ENCODE measurements at places on chromosomes 11 and 22.

DNA sequence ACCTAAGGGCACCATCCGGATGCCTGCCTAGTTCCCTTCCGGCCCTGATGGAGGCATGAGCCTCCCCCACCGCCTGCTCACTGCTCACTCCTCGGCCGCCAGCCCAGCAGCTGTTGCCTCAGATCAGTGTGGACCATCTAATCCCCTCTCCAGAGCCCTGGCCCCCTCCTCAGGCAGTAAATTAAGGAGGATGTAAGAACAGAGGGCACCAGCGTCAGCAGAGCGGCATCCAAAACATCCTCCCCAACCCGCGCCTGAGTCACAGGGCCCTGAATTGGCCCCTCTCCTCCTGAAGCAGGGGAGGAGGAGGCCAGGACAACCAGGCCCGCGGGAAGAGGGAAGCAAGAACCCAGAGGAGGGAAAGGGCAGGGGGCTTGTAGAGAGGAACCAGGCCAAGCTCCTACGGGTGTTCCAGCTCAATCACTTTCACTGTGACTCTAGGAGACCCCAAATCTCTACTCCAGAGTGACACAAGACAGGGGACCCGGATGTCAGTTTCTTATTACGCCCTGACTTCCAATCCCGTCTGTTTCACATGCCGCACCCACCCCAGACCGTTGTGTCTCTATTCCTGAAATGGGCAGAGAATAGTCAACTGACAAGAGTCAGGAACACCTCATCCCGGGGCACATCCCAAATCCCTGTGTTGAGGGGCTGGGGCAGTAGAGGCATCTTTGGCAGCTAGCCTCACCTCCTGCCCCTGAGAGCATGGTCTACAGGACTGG lies 31.3 kb upstream of the MYOD1 start:
- no peak for DNase-seq
- H3K27me3 ChIP-seq = no peaks in the 10 kb centered on the region
- H3K27ac ChIP-seq = no peak overlapping the region
- H3K36me3 ChIP-seq = no peaks in the 10 kb centered on the region

DNA sequence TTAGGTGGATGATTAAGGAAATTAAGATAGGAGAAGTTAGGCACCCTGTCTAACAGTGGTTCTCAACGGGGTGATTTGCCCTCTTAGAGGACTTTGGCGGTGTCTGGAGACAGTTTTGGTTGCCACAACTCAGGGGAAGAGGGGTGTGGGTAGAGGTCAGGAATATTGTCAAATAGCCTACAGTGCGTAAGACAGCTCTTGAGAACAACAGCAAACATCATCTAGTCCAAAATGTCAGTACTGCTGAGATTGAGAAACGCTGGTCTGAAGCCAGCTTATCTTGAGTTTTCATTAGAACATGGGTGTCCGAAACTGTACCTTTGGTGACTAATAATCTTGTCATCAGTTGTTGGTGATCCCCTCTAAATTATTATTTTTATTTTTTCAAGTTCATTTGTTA lies 38.4 kb downstream of the CECR2 start:
- H3K4me1 ChIP-seq = peaks cover 3% of the 10 kb centered on the region
- H3K27me3 ChIP-seq = no peaks in the 10 kb centered on the region
- no peaks in the 10 kb centered on the region for H3K36me3 ChIP-seq
- no peak overlapping the region for H3K4me3 ChIP-seq

DNA sequence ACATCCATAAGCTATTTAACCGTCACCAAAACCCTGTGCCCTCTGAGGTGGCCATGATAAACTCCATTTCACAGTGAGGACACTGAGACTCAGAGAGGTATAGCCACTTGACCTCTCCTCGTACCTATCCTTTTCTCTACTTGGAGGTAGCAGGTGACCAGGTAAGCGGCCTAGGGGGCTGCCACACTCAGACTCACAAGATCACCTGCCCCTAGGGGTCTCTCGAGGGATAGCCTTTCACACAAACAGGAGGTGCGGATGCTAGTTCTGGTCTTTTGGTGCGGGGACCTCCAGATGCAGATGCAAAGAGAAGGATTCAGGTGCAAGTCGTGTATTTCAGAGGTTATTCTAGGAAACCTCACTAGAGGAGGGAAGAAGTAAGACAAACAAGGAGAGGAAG lies 14.6 kb downstream of the MS4A18 start:
- DNase-seq = no peak

- no peaks in the 10 kb centered on the region for H3K27me3 ChIP-seq
- no peak overlapping the region for H3K27ac ChIP-seq
- H3K36me3 ChIP-seq = no peaks in the 10 kb centered on the region
- H3K4me1 ChIP-seq = no peaks in the 10 kb centered on the region
- H3K4me3 ChIP-seq = no peak overlapping the region
- DNase-seq = no peak
These were observed 75.4 kb downstream of the GAB4 start for GRCh38 chr22:16932577-16932976.

- no peak for DNase-seq
- H3K27me3 ChIP-seq = no peaks in the 10 kb centered on the region
- H3K4me1 ChIP-seq = no peaks in the 10 kb centered on the region
- H3K36me3 ChIP-seq = no peaks in the 10 kb centered on the region
- H3K4me3 ChIP-seq = no peak overlapping the region
These were observed 36.1 kb upstream of the OR8B8 start for GRCh38 chr11:124481365-124482323.

DNA sequence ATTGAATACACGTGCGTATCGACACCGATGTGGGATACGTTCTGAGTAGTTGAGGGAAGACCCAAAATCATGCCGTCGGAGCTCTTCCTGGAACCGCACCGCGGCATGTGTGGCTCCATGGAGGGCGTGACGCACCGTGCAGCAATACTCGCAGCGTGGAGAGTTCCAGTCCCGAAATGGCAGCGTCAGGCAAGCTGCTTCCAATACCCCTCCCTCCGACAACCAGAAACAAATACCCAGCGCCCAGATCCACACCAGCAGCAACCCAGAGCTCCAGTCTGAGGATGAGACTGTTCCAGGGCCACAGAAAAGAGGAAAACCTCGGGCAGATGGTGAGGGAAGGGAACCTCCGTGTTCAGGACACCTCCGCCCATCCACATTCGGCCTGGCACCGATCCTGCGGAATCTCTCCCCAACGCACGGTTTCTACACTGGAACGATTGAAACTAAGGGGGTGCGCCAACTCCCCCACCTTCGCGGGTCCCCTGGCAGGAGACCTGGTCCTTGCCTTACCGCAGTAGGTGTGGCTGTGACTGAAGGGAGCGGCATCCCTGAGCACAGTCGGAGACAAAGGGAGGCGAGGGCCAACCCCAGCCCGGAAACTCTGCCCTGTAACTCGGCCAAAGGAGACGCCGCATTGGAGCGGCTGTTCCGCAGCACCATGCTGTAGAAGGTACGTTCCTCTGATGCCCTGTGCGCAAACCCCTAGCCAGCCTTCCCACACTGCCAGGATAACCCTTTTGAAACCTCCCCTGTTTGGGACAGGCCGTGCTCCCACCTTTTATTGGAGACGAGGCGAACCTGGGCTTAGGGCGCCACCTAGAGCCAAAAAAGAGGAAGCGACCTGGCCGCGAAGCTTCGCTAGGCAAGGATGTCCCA lies 28.2 kb downstream of the DBX1 start:
- no peak overlapping the region for H3K4me3 ChIP-seq
- H3K27me3 ChIP-seq = no peaks in the 10 kb centered on the region
- H3K36me3 ChIP-seq = no peaks in the 10 kb centered on the region
- no peak overlapping the region for H3K27ac ChIP-seq
- peak; percentile 51 for DNase-seq

DNA sequence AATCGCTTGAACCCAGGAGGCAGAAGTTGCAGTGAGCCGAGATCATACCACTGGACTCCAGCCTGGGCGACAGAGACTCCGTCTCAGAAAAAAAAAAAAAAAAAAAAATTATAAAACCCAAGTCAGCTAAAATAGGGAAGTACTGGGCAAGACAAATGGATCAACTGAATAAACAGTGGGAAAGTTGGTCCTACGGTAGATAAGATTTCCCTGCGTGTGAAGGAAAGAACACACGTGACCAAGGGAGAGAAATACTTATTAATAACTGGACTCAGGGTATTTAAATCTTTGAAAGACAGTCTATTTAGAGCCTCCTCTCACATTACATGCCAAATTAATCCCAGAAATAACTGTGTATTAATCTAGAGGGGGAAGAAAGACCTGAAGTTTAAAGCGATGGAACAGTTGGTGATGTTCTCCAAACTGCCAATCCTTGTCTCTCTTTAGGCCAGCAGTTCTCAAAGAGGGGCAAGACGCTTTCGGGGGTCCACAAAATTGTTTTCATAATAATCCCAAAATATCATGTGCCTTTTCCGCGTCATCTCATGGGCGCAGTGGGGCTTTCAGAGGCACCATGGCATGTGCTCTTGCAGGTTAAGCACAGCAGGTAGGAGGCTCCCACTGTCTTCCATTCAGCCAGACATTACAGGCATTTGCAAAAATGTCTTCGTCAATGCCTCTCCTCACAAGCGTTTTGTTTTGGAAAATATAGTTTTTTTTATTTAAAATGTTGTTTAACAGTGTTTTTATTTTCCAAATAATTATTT lies 6.6 kb downstream of the RTL6 start:
- H3K4me3 ChIP-seq = no peak overlapping the region
- H3K27ac ChIP-seq = no peak overlapping the region
- no peaks in the 10 kb centered on the region for H3K36me3 ChIP-seq

DNA sequence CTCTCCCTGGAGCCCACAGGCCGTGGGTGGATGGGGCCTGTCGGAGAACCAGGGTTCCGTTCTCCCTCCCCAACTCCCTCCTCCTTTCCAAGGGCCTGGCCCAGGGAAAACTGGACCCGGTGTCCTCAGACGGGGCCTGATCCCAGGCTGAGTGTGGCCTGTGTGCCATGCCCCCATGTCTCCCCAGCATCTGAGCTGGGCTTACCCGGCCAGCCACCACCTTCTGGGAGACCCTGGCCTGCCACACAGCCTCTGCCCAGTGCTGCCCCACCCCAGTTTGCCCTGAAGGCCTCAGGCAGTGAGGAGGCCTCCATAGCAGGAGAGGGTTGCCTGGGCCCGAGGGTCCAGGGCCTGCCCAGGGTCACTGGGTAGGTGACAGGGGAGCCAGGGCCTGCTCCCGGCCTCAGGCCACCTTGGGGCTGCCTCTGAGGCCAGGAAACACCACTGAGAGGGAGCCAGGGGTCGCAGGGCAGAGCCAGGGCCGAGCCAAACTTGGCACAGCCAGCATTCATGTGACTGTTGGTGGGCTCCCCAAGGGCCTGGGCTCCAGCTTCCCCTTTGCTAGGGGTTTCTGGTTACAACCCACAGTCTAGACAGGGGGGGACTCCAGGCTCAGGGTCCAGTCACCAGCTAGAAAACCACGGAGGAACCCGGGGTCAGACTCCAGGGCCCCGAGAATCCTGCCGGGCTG lies 590 bp upstream of the IFITM10 start:
- H3K36me3 ChIP-seq = peaks cover 23% of the 10 kb centered on the region
- DNase-seq = no peak
- no peaks in the 10 kb centered on the region for H3K27me3 ChIP-seq
- no peak overlapping the region for H3K4me3 ChIP-seq

DNA sequence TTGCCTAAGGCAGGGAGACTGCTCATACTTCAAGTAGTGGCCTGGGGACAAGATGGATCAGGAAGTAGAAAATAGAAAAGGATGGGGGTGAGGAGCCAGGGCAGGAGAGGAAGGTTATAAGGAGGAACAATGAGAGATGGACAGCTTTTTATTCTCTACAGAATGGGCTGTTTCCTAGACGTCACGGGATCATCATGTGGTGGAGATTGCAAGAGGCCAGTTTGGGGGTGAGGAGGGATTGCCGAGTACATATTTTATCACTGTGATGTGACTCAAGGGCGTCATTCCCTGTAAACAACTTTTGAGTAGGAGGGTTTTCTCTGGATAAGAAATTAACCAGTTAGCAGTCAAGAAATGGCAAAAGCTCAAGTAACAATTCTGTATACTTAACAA lies 406.3 kb downstream of the ETS1 start:
- DNase-seq = no peak
- no peak overlapping the region for H3K4me3 ChIP-seq
- H3K27ac ChIP-seq = no peak overlapping the region
- H3K36me3 ChIP-seq = no peaks in the 10 kb centered on the region
- H3K27me3 ChIP-seq = no peaks in the 10 kb centered on the region

DNA sequence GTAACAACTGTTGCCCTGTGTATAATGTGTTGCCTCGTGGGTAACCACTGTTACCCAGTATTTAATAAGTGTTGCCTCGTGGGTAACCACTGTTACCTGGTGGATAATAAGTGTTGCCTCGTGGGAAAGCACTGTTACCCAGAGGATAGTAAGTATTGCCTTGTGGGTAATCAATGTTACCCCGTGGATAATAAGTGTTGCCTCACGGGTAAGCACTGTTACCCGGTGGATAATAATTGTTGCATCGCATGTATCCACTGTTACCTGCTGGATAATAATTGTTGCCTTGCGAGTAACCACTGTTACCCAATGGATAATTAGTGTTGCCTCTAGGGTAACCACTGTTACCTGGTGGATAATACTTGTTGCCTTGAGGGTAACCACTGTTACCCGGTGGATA lies 17.1 kb upstream of the NXPE4 start:
- DNase-seq = no peak
- H3K36me3 ChIP-seq = no peaks in the 10 kb centered on the region
- no peak overlapping the region for H3K4me3 ChIP-seq

- no peaks in the 10 kb centered on the region for H3K4me1 ChIP-seq
- H3K4me3 ChIP-seq = no peak overlapping the region
- H3K36me3 ChIP-seq = no peaks in the 10 kb centered on the region
- no peaks in the 10 kb centered on the region for H3K27me3 ChIP-seq
These were observed 7.5 kb upstream of the LIN7C start for GRCh38 chr11:27514076-27514475.

DNA sequence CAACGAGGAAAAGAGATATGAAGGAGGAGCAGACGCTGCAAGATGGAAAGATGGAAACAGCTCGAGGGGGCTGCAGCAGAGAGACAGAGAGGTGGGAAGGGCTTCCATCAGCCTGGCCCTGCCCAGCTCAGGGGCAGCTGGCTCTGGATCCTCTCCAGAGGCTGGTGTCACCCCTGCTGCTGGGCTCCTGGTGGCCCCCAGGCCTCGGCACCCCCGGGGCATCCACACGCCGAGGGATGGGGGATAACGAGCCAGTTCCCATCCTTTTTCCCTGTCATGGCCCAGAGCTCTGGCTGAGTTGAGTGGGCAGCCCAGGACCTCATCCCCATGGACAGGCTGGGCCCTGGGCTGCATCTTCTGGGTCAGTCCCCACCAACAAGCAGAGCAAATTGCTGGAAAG lies 102.3 kb downstream of the ST3GAL4 start:
- H3K27me3 ChIP-seq = no peaks in the 10 kb centered on the region
- H3K4me3 ChIP-seq = no peak overlapping the region
- no peaks in the 10 kb centered on the region for H3K4me1 ChIP-seq
- H3K36me3 ChIP-seq = no peaks in the 10 kb centered on the region
- no peak overlapping the region for H3K27ac ChIP-seq

- H3K27me3 ChIP-seq = no peaks in the 10 kb centered on the region
- no peaks in the 10 kb centered on the region for H3K36me3 ChIP-seq
- peaks cover 39% of the 10 kb centered on the region for H3K4me1 ChIP-seq
These were observed 6.5 kb downstream of the ARSA start for GRCh38 chr22:50621356-50621880.
